ENCODE measurements at places on chromosomes 2 and 18.

DNA sequence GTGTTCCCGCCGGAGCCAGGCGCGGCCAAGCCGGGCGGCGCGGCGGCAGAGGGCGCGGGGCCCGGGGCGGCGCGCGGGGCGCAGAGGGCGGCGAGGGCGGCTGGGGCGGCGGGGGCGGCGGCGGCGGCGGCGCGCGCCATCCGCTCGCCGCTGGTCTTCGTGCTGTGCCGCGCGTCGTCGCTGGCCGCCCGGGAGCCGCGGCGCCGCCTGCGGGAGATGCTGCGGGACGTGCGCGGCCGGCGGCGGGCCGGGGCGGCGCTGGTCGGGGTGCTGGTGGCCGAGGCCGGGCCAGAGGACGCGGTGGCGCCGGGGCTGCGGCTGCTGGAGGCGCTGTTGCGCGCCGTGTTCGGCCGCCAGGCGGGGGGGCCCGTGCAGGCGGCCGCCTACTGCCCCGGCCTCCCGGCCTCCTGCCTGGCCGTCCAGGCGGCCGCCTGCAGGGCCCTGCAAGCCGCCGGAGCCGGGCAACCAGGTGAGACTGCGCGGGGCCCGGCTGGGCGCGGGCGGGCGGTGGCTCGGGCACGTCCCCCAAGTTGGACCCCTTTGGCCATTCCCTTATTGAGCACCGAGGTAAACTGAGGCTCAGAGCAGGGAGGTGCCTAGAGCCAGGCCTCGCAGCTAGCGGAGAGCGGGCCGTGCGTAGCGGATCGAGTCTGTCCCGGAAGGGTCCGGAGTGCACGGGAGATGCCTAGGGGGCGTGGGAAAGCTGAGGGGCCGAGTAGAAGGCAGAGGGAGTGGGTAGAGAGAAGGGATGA is 584 bp downstream of the C2orf72 start:
- DNase-seq: no peak

DNA sequence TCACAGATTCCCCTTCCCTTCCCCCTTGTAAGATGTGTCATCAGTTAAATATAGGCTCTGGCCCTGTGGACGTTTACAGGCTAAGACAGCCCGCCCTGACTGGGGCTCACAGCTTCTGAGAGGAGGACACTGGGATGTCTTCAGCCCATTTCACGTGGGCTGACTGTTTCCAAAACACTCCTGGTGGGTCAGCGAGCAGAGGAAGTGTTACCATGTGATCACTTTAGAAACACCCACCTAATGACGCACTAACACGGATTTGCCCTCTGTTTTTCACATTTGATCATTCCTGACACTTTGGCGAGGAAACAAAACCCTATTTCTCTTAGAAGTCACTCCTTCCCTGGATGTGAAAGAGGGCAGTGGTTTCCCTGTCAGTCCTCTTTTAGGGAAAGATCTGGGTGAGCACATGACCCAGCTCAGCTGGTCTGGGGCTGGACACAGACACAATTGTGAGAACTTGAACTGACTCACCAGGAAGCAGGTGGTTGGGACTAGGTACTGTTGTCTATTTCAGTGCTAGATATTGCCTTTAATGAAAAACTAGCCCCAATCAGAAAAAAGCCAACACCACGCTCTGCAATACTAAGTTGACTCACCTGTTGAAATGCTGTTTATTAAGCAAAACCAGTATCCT is 38.8 kb downstream of the BMP10 start:
- DNase-seq: peak; percentile 69

GRCh38 chr2:68045342-68045741 is 17.5 kb downstream of the C1D start:
- no peak for DNase-seq

DNA sequence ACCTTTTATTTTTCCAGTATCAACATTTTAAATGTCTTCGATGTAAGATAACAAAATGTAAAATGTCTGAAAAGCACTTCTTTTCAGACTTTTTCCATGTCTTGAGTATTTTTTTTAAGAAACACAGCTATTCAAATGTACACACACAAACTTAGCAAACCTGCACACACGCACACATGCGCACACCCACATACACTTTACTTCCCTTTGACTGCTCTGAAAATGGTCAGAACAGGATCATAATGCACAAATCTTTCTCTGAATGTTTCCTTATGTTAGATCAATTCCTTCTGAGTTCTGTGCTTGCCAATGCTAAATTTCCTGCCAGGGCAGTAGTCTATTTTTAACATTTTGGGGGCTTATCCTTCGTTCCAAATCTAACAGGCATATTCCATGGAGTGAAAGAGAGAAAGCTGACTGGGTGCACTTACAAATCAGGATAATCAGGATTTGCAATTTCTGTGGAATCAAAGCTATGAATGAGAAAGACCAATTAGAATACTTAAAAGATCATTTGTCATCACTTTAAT is 136.3 kb downstream of the ZEB2 start:
- DNase-seq: no peak

DNA sequence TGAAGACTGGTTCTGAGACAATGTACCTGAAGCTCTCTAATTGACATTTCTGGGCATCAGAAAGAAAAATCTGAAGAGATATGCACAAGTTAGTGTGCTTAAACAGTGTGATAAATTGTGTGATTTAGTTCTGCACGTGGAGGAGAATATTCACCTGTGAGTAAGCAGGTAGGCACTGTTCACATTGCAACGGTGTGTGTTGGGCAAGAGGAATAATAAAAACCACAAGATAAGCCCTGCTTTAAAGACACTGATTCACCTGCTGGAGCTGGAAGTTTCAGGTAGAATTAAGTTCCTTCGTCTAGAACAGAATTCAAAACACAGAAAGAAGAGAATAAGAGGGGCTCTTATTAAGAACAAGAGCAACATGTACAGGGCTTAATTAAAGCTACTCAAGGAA is 864.3 kb upstream of the SOX11 start:
- no peak for DNase-seq

DNA sequence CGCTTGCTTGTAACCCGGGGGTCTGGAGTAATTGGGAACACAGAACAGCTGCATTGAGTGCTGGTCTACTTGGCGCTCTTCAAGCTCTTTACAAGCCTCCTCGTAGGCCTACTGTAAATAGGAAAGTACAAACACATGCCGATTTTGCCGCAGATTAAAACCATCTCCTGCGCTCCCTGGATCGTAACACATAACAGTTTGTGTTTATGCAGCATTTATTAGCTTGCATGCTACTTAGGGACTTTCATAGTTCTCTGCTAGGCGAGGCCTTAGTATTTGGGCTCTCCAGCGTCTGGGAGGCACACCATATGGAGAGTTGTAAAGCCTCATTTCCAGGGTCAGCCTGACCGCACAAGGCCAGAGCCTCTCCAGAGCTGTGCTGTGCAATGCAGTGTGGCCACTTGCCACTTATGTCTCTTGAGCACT is 84.0 kb upstream of the HAAO start:
- DNase-seq: no peak

DNA sequence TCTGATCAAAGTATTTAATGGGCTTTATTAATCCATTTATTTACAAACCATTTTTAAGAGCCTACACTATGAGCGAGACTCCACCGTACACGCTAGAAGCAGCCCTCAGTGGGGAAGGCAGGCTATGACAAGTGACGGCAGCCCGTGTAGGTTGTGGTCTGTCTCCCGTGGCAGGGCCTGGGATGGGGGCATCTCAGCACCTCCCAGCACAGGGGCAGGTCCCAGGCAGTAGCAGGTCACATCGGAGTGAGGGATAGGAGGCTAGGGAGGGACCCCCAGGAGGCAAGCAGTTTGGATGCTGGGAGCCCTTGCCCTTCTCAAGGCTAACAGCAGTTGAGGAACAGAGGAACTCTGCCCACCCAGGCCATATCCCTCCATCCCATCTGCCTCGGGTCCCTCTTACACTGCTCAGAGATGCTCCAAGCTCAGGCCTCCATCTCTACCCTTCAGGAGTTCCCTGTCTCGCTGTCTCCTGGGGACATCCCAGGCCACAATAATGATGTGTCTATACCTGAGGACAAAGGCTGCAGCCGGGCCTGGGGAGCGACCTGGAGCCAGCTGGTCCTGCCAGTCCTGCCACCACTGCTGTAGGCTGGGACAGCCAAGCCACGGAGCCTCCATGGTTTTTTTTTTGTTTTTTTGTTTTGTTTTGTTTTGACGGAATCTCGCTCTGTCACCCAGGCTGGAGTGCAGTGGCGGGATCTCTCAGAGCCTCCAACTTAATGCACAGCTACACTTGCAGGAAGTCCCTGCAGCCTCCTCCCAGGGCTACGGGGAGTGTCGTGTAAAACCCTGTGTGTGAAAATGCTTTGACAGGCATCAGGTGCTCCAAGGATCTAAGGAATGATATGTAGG is 92.0 kb downstream of the NDUFA10 start:
- DNase-seq: peak; percentile 12

GRCh38 chr18:39705362-39705761 is 2139.8 kb upstream of the CELF4 start:
- DNase-seq: no peak

DNA sequence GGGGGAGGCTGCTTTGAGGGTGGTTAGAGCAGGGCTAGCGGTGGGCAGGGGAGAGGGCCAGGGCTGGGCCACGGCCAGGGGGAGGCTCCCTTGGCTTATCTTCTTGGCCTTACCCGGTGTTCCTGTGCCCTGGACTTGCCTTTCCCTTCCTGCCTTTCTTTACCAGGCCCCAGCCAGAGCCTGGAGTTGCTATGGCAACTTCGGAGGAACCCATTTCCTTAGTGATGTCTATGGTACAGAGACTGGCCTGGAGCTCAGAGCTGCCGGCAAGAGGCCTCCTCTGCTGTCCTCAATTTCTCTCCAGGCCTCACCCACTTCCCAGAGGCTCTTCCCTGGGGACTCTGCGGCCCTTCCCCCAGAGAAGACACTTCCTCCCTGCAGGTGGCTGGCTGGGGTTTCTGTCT is 11.5 kb downstream of the SPEG start:
- no peak for DNase-seq

DNA sequence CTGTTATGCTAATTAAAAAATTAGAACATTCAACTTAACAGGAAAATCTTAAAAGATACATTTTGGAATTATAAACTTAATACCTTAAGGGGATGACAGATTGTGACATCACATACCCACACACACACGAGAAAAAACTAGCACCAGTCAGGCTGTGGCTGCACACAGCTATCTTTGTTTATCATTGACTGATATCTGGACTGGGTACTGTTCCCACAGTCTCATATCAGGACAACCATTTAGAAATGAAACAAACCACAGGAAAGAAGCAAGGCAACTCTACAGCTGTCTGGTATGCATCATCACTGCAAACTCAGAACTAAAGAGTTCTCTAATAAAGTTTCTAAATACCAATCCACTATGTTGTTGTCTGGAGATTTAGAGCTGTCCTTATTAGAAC is 210.9 kb upstream of the SMAD7 start:
- DNase-seq: peak; percentile 43

DNA sequence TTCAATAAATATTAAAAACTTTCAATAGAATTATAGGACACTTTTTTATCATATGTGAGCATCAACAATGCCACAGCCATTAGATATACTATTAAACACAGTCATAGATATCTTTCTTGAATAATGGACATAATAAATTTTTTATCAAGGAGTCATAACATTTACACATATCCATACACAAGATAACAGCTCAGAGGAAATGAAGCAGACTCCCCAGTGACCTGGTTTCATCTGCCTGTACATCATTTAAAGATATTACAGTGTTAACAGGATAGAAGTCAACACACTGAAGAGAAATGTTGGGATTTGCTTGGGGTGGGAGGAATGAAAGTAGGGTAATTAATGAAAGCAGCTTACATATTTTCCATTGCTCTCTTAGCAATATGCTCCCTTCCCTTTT is 5.1 kb downstream of the SCG2 start:
- no peak for DNase-seq

- DNase-seq: no peak
Observed at GRCh38 chr18:10422731-10423130, 31.7 kb upstream of the APCDD1 start.

GRCh38 chr18:63905361-63905760 is 2.4 kb upstream of the SERPINB10 start:
- DNase-seq: no peak

DNA sequence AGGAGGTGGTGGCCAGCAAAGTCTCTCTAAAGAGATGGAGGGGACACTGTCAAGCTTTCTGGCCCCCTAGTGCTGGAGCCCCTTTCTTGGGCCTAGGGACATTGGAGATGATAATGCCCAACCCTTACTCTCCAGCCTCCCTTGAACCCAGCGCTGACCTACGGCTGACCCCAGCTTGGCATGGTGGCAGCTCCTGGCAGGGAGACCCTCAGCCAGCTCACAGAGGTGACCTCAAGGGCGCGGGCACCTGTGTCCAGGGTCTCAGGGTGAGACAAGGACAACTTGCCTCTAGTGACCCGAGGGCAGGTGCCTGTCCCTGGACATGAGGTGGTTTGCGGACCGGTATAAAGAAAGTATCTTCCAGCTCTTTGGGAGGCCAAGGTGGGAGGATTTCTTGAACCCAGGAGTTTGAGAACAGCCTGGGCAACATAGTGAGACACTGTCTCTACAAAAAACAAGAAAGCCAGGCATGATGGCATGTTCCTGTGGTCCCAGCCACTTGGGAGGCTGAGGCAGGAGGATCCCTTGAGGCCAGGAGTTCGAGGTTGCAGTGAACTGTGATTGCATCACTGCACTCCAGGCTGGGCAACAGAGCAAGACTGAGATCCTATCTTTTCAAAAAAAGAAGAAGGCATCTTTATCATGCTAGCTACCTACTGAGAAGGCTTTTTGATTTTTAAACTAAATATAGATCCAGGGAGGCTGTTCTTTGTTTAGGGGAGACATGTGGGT is 3.3 kb upstream of the PER2 start:
- DNase-seq: no peak

- no peak for DNase-seq
Observed at GRCh38 chr2:201472411-201472810, 20.9 kb downstream of the STRADB start.

- no peak for DNase-seq
Observed at GRCh38 chr2:126715576-126716406, 59.8 kb downstream of the GYPC start.

GRCh38 chr2:203730076-203730729 is 23.8 kb downstream of the CD28 start:
- no peak for DNase-seq

GRCh38 chr18:25646971-25647370 is 295.0 kb upstream of the ZNF521 start:
- DNase-seq: no peak

DNA sequence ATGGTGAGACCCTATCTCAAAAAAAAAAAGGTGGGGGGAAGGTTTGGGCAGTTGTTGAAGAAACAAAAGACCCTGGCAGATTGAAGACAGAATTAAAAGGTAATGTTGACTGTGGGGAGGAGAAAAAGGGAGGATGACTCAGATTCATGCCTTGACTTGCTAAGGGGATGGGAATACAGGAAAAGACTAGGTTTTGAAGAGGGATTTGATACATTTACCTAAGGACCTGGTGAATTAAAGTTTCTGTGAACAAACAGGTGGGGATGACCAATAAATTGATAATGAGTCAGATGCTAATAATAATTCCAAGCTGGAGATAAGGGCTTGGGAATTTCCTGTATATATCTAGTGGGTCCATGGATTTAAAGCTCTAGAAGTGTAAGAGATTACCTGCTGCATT is 27.6 kb downstream of the TTR start:
- no peak for DNase-seq

DNA sequence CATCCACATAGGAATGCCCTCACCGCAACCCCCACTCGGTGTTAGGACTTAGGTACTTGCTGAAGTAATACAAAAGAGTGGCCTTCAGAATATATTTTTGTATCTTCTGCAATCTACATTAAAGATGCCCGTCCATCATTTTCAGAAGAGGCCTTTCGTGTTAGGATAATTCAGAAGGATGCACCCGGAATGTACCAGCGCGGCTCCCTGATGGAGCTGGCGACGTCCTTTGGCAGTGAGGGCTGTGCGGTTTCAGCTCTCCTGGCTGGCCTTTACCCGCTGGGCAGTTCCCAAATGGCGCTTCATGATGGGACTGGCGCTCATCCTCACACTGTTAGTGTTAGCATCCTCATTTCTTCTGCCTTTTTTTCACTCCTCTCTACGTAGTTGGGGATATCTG is 15.3 kb downstream of the TWIST2 start:
- no peak for DNase-seq
